Stimulated activated CD4-positive, alpha-beta T cell treated with anti-CD3 and anti-CD28 coated beads, Interleukin-4, amount 100 ng/mL, for 48 hours (primary cell): ENCODE measurements at places on chromosomes 1 and 21.

DNA sequence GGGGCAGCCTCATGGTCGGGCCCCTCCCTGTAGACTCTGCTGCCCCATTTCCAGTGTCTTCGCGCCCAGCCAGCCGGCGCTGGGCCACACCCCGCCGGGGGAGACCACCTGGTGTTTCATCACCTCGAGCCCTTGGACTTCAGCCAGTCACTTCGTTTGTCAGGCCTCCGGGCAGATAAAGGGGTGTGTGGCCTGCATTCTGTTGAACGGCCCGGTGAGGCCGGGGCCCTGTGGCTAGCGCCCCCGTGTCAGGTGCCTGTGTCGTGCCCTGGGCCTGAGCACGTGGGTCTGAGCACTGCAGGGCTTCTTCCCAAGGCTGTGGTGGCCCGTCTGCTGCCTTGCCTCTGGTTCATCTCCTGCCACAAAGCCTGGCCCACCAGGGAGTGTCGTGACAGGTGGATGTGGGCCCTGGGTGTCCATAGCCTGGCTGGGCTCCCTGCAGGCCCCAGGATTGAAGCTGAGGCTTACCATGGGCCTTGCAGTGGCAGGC, 65.2 kb upstream of the DIP2A start:
- DNase-seq = no peak

DNA sequence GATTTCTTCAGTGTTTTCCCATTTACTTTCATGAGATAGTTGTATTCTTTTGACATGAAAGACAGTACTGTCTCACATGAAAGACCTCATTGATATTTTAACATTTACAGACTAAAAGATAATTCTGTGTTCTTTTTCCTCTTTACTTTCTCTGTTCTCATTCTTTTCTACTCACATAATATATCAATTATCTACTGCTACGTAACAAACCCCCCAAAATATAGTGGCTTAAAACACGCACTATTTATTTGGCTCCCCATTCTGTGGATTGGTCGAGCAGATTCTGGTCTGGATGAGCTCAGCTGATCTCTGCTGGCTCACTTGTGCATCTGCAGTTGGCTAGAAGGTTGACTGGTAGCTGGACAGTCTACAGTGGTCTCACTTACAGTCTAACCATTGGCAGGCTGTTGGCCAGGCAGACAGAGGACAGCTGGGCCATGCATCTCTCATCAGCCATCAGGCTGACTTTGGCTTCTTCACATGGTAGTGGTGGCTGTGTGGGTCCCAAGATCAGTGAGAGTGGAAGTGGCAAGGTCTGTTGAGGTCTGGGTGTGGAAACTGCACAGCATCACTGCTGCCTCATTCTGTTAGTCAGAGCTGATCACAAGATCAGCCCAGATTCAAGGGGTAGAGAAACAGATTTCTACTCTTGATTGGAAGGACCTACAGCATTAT, 63.2 kb downstream of the MPZL1 start:
- DNase-seq = no peak

DNA sequence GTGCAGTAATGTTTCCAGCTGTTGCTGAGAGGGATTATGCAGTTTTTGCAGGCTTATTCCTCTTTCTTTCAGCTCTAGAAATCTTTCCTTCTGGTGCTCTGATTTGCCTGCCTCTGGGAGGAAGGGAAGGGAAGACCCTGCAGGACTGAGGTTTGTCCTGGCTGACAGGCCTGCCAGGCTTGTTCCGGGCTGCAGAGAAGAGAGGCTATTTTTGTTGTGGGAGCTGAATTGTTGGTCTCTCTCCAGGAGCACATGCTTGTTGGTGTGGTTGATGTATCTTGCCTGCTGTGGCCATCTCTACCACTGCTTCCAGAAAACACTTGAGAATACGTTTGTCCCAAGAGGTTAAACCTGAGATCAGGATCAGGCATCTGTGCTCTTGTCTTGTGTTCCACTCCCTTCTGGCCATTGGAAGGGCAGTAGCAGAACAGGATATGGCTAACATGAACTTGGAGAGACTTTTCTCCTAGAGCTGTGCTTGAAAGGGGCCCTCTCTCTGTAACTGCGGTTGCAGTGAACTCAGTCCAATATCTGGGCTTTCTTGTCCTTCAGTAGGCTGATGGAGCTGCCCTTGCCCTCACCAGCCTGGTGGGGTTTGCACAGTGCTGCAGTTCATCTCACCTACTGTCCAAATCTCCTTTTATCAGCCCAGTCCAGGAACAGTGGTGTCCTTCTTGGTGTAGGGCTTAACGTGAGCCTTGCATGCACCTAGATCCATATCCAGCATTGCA, 21.5 kb upstream of the SLC25A34 start:
- DNase-seq = no peak

- no peak for DNase-seq
These were observed 28.4 kb downstream of the DISP3 start for GRCh38 chr1:11507309-11507708.

DNA sequence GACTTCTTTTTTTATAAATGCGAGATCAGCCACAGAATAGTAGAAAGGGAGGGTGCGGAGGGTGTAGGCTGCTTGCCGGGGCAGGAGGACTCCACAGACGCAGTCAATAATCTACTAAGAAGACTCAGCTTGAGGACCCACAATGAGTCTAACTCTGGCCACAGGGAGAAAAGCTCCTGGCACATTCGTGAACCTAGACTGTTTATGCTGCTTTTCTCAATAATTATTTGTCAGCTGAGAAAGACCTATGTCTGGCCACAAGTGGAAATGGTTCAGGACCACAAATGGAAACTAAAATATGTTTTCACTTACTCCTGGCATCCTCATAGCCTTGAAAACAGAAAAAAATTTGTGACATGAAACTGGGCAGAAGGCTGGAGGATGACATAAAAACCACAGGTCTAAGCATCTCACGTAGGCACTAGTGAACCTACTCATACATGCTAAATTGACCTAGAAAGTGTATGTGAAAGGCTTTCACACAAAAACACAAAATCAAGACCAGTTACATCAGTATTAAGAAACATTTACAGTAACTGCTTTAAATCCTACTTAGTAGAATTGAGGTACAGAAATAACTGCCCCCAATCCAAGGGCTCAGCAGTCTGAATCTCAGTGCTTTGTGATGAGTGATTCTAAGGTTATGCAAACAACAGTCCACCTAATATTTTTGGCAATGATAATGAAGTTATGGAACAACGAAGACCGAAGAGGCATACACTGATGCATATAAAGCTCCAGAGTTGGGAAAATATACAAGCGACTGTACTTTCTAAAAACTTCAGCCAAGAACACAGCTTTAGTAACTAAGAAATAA, 159.5 kb downstream of the SLC45A1 start:
- DNase-seq = no peak

- no peak for DNase-seq
These were observed 27.9 kb downstream of the MYOM3 start for GRCh38 chr1:24084050-24084449.

GRCh38 chr1:183444243-183444642, 26.1 kb upstream of the NMNAT2 start:
- no peak for DNase-seq

DNA sequence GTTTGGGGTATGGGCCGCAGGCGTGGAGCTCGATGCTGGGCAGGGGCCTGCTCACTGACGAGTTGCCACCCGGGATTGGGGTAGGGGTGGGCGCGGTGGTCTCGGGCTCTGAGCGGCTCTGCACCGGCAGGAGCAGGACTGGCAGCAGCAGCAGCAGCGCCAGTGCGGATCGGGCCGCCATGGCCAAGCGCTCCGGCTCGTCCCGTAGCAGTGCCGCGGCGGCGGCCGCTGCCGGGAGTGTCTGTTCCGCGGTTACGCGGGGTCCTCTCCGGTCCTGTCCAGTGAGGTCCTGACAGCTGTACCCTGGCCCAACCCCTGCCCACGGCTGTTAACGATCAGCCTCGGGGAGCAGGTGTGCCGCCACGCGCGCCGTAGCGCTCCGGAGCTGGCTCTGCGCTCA, 26.5 kb downstream of the ADARB1 start:
- no peak for DNase-seq

- peak; percentile 56 for DNase-seq
These were observed 148.4 kb downstream of the GPATCH2 start for GRCh38 chr1:217482356-217483102.

DNA sequence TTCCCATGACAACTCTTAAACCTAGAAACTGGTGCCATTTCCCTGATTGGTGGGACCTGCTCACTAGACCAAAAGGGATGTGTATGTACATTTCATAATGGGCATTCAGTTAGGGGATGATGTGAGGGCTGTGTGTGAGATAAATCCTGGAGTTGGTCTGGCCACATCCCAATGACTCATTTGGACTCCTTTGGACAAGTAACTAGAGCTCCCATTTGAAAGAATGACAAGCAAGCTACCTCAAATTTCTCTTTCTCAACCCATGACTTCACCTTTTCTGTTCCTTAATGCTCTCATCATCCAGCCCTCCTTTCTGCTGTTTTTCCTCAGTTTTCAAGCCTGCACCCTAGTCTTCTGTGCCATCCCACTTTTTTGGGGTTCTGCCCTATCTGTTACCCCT, 27.9 kb downstream of the EBNA1BP2 start:
- no peak for DNase-seq

- no peak for DNase-seq
These were observed 565.1 kb downstream of the NPHP4 start for GRCh38 chr1:5427026-5427613.

DNA sequence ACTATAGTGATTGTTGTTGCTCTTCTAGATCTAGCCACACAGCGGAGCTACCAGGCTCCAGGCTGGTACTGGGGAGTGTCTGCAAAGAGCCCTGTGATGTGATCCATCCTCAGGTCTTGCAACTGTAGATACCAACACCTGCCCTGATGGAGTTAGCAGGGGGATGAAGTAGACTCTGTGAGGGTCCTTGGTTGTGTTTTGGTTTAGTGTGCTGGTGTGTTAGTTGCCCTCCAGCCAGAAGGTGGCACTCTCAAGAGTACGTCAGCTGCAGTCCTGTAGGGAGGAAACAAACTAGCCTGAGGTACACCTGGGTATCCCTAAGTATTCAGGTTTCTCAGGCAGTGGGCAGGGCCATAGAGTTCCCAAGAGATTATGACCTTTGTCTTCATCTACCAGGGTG, 81.2 kb upstream of the TMPRSS2 start:
- no peak for DNase-seq

- no peak for DNase-seq
These were observed 36.8 kb upstream of the TENT5C start for GRCh38 chr1:117568999-117569398.

DNA sequence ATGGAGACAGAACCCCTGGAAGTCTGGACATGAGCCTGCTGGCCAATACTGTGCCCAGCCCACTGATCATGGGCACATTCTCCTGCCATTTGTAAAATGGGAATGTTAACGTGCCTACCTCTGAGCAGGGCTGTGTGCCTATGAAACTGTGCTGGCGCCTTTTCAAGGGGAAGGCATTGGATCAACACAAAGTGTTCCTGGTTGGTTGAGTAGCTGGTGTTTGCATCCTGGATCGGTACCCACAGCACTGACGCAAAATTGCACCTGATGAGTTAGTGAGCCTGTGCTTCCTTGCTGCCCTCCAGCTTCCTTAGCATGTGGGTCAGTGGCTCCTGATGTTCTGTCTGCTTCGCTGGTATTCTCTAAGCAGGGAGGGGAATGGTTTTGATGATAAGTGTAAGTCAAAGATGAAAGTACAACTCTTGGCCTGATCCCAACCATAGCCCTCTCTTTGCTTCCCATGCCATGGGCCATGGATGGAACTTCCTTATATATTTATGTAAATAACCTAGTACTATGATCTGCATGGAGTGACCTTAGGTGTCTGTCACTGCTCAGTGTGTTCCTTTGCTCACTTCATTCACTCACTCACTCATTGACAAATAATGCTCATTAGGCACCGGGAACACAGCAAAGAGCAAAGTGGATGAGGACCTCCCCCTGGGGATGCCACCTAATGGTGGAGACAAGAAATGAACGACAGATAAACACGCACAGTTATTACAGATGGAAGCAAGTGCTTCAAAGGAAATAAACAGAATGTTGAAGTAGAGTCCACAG, 22.7 kb downstream of the MAB21L3 start:
- no peak for DNase-seq

GRCh38 chr1:72060466-72061245, 221.7 kb downstream of the NEGR1 start:
- no peak for DNase-seq

DNA sequence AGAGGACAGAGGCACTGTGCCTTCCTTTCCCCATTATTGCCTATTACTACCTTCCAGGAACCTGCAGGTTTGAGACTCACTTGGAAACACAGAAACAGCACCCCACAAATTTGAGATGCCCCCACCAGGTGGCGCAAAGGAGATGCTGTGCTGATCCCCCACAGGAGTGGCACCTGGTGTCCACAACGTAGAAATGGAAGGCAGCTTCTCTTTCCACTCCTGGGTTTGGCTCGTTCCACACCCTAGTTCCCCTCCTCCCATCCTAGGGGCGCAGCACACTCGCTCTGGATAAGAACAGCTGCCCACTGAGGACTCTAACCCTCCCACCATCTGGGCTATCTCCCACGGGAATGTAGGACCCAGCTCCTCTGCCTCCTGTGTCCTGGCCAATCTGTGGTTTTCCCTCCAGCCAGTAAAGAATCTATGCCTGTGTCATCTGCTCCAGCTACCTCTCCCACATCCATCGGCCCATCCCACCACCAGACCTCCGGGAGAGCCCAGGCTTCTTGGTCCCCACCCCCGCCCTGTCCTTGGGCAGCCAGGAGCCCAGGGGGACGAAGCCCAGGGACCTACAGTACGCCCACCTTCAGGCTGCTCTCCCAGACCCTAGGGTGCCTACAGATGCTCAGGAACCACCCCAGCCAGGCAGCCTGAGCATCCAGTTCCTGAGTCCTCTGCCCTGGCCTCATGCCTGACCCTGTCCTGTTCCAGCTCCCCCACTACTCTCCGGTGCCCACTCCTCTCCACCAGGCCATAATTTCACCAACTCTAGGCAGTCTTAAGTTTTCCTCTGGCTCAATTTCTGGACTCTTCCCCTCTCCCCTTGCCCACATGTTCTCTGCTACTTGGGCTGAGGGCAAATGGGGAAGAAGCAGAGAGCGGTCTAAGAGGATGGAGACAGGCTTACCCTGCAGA, 549 bp downstream of the THBS3 start:
- DNase-seq = peak; percentile 87

DNA sequence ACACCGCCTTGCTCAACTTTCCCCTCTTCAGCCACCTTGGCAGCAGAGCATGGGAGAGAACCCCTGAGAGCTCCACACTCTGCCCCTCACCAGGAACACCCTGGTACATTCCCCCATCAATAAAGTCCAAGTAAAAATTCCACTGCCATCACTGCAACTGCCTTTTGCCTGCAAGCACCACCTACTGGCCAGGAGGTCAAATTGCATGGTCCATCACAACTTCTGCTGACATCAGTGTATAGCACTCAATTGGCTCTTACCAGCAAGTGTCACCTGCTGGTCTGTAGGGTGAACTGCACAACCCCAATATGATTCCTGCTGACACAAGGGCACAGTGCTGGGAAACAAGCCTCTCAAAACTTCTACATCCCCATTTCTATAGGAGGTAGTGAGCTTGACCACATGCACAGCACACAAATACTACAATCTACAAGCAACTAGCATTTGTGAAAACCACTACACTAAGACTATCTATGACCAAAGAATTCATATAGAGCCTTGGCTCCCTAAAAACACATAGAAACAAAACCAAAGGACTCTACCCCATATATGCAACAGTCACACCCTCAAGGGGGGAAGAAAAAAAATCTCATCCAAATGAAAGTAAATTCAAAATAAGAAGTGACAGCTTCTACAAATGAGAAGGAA, 69.2 kb downstream of the FASLG start:
- DNase-seq = no peak

- no peak for DNase-seq
These were observed 6.7 kb downstream of the CLCNKB start for GRCh38 chr1:16050328-16050727.
